Heart left ventricle (tissue), 16 donors: ENCODE measurements at places on chromosomes 13 and 19.

GRCh38 chr13:56893843-56894242, 246.9 kb upstream of the PRR20A start:
- DNase-seq, result no peak

- DNase-seq, result no peak
Measured at GRCh38 chr19:6087074-6087571, 23.2 kb downstream of the RFX2 start.

GRCh38 chr13:83498481-83499190, 383.6 kb downstream of the SLITRK1 start:
- DNase-seq, result no peak

GRCh38 chr13:105602956-105603670, 932.3 kb downstream of the EFNB2 start:
- DNase-seq, result no peak

GRCh38 chr13:27632648-27633047, 11.0 kb downstream of the POLR1D start:
- no peak for DNase-seq

- DNase-seq, result no peak
Measured at GRCh38 chr19:1672038-1672768, 19.8 kb upstream of the TCF3 start.

DNA sequence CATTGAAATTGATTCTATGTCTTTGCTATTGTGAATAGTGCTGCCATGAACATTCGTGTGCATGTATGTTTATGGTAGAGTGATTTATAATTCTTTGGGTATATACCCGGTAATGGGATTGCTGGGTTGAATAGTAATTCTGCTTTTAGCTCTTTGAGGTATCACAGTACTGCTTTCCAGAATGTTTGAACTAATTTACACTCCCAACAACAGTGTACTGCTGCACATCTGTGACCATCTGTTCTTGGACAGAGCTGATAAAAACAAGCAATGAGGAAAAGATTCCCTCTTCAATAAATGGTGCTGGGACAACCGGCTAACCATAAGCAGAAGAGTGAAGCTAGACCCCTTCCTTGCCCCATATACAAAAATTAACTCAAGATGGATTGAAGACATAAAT, 231.0 kb downstream of the MYO16 start:
- DNase-seq, result no peak

DNA sequence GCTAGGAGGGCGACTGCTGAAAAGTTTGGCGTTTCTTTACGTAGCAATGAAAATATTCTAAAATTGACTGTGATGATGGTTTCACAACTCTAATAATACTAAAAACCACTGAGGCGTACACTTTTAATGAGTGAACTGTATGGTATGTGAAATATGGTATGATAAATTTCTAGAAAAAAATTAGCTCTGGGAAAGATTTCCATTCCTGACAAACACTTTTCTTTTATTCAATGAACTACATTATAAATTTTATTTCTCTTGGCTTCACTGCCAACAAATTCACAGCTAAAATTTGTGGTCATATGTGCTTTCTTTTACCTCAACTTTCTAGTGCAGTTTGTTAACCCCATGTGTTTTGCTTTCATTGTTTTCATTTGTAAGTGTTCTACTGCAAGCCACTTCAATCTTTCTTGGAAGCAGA, 11.1 kb downstream of the ZC3H13 start:
- no peak for DNase-seq

- no peak for DNase-seq
Measured at GRCh38 chr19:10517760-10518443, 655 bp upstream of the S1PR5 start.

DNA sequence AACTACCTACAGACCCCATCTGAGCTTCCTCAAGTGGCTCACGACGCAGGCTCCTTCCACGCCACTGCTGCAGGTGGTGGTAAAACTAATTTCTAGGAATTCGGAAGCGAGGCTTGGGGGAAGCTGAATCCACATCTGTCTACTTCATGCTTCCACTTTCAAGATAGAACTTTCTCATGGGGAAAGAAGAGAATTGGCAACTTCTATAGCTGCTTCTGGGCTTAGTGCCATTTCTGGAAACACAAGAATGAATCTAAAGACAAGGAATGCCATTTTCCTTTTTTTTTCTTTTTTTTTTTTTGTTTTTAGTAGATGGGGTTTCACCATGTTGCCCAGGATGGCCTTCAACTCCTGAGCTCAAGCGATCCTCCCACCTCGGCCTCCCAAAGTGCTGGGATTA, 2.8 kb upstream of the NLRP12 start:
- no peak for DNase-seq

DNA sequence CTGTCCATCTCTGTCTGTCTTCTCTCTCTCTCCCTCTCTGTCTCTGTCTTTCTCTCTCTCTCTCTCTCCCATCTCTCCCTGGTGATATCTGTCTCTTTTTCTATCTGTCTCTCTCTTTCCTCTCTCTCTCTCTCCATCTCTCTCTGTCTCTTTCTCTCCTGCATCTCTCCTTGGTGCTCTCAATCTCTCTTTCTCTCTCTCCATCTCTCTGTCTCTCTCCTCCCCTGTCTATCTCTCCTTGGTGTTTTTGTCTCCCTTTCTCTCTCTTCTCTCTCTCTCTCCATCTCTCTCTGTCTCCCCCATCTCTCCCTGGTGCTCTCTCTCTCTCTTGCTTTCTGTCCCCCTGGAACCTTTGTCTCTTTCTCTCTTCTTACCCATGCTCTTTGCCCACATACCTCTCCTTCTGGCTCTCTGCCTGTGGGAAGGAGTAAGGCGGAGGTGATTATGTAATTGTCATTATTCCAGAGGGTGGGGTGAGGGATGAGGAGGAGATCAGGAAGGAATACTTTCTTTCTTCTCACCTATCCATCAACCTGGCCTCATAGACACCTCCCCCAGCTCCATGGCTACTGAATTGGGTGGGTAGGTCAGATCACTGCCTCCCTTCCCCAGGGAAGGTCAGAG, 30.9 kb upstream of the CYP2B6 start:
- no peak for DNase-seq
